ENCODE measurements at places on chromosomes 7 and 10.

GRCh38 chr10:61860964-61861758 lies 40.3 kb upstream of the ARID5B start:
- no peak for DNase-seq

DNA sequence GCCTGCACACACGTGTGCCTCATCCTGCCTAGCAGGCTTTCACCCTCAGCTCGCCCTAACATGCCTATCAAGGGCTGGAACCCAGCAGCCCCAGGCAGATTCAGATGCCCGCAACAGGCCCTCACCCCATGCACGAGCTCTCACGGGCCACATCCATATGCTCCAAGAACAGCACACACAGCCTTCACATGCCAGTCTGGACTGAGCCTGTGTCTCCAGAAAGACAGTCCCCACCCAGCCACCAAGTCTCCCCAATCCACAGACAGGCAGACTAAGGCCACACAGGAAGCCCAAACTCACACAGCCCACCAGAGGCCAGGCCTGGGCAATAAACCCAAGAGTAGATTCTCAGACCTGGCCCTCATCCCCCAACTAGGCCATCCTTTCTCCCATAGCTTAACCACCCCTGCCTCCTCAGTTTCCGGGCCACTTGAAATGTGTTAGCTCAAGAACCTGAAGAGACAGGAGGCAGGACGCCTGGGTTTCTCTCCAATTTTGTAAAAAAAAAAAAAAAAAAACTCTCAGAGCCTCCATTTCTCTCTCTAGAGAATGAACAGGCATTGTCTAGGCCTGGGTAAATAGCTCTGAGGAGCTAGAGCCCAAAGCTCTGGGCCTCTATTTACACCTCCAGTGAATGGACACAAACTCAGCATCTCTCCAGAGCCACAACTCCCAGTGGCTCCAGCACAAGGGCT lies 6.8 kb downstream of the LDB1 start:
- DNase-seq = no peak

GRCh38 chr10:80619036-80619435 lies 81.3 kb downstream of the SH2D4B start:
- DNase-seq = no peak

- DNase-seq = no peak
Measured at GRCh38 chr7:23912065-23912464, 202.0 kb downstream of the STK31 start.

- no peak for DNase-seq
Measured at GRCh38 chr10:11154333-11154732, 136.7 kb downstream of the CELF2 start.

- no peak for DNase-seq
Measured at GRCh38 chr7:151603951-151604350, 84.3 kb upstream of the RHEB start.

GRCh38 chr10:29865700-29866355 lies 193.6 kb downstream of the JCAD start:
- no peak for DNase-seq

DNA sequence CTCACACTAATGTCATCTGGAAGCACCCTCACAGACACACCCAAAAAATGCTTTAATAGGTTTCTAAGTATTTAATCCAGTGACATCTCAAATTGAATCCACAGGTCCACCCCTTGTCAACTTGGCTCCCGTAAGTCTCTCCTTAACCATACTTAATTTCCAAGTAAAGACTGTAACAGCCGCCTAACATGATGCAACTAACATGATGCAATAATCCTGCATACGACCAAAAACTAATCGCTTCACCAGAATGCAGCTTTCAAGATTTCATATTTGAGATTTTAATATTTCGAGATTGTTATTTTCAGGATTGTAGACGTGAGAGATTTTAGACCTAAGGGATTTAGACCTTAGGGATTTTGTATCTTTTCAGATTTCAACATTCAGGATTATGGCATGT lies 3.7 kb upstream of the HDAC9 start:
- no peak for DNase-seq

- no peak for DNase-seq
Measured at GRCh38 chr7:155343661-155344121, 46.0 kb downstream of the INSIG1 start.

DNA sequence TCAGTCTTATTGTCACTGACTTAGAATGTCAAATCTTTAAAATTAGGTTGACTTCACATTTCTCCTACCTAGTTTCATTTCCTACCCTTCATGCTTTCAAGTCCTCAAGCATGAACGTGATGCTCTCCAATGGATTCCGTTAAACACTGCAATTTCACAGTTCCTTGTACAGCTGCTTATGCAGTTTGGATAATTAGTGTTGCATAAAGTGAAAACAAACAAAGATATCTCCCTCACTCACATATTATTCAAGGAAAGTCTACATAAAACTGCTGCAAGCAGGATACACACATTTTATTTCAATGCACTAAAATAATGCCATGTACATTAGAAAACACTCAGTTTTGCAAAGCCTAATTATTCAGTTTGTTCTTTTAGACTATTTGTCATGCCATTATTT lies 214.0 kb downstream of the CRPPA start:
- no peak for DNase-seq

DNA sequence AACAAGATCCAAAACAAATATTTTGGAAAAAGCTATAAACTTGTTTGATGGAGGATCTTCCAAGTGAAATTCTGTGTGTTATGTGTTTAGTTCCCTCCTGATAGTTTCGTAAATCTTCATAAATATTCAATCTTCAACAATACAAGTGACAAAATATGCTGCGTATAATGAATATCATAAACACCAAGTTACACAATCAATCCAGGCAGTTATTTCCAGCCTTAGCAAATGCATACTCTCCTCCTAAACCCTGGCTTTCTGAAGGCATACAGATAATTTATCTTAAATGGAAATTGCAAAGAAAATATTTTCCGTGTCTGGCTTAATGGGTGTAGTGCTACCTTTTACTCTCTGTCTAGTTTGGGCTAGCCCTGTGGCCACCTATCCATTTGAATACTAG lies 864.9 kb upstream of the ZWINT start:
- DNase-seq = no peak

GRCh38 chr10:126147866-126148587 lies 240.2 kb downstream of the ADAM12 start:
- no peak for DNase-seq

- DNase-seq = no peak
Measured at GRCh38 chr7:34675749-34676374, 17.8 kb downstream of the NPSR1 start.

- DNase-seq = no peak
Measured at GRCh38 chr10:55220975-55221374, 419.9 kb upstream of the PCDH15 start.

- no peak for DNase-seq
Measured at GRCh38 chr10:49079072-49079471, 36.2 kb downstream of the VSTM4 start.

DNA sequence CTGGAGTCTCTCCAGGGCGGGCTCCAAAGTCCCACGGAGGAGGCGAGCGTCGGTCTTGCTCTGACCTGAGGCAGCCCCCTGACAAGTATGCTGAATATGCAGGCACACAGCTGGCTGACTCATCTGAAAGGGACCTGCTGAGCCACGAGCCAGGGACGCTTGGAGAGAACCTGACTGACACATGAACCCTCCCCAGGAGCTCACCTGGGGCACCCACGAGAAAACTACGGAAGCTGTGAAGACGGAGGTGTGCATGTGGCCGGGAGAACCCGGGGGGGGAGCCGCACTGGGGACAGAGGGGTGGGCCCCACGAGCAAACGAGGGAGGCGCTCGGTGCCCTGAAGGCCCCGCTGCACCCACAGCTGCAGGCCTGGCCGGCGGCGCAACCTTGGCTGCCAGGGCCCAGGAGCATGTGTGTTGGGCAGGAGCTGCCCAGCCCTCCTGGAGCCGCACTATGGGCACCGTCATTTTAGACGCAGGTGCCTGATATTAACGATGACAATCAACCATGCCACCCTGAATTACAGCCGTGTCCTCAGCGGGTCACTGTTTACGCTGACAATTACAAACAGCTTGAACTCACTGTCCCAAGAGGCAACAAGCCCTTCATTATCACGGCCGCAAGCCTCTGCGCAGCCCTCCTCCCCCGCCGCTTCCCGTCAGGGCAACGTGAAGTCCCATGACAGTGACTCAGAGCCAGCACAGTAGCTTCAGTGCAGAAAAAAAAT lies 64.7 kb downstream of the DIP2C start:
- DNase-seq = no peak

DNA sequence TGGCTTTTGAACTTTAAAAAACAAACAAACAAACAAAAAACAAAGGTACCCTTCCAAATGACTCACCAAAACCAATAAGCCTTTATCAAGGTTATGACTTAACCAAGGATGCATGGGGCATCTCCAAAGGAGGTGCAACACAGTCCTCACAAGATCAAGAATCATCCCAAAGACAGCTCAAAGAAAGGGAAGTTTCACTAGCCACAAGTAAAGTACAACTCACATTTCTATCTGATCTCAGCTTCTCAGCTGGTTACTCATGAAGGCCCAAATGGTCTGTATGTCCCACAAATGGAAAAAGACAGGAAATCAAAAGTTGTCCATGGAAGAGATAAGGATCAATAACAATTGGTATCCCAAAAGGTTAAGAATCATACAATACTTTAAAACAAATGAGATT lies 6.0 kb upstream of the MKLN1 start:
- DNase-seq = no peak

DNA sequence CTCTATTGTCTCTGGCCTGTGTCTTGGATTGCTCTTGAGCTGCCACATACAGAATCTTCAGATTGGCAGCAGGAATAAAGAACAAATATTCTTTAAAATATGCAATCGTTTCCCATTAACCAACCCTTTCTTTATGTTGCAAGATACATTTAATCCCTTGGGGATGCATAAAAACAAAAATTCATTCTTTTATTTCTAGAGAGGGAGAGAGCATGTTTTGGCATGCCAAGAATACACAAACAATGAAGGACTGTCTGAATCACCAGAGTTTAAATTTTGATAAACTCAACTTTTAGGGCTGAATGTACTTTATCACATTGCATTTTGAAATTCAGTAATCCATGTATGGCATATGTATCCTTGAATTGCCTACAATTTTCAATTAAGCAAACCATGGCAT lies 154.3 kb upstream of the SEMA3D start:
- DNase-seq = no peak

DNA sequence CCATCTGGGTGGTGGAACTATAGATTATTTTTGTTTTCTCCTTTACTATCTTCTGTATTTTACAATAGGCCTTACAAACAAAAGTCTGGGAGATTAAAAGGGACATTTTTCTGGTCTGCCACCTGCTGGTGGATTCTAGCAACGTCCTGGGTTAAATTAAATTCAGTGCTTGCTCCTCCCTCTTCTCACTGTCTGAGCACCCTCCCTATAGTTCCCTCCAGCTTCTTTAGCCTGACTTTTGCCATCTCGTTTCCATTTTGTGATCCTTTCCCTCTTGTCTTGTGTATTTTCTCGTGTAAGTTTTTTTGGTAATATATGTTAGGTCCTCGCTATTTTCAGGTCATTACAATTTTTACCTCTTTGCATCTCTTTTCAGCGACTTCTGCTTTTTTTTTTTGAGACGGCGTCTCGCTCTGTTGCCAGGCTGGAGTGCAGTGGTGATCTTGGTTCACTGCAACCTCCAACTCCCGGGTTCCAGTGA lies 16.1 kb downstream of the ANKRD16 start:
- DNase-seq = no peak

GRCh38 chr10:114613237-114613979 lies 44.7 kb downstream of the ABLIM1 start:
- no peak for DNase-seq

DNA sequence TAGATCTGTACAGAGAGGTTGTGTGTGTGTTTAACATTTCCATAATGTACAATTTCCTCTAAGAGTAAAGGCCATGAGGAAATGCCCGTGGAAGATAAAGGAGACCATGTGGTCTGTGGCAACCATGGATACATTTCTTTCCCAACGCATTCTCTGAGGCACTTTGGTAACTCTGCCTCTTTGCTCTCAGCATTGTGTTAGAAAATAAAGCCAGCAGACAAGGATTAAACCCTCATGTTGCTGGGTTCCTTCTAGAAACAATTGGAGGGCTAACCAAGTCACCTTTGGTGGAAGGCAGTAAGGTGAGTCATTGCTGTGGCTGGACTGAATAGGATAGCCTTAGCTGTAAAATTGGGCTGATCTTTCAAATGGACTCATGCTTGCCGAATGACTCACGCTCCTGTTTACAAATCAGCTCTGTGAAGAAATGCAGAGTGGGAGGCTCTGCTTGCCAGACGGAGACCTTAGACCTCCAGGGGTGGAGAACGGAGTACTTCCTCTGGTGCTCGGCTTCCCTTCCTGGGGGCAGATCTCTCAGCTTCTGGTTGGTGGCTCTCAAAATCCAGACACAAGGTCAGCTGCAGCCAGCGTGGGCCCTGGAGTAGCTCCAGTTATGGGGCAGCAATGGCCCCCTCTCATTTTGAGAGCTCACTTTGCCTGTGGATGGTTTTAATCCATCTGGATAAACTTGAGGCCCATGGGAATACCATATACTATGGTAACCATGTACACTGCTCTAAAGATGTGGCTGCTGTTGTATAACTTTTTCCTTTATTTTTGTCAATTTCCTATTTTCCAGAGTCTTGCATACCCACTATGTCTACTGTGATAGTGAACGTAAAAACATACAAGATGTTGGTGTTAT lies 137.3 kb downstream of the TCF7L2 start:
- DNase-seq = peak; percentile 61

DNA sequence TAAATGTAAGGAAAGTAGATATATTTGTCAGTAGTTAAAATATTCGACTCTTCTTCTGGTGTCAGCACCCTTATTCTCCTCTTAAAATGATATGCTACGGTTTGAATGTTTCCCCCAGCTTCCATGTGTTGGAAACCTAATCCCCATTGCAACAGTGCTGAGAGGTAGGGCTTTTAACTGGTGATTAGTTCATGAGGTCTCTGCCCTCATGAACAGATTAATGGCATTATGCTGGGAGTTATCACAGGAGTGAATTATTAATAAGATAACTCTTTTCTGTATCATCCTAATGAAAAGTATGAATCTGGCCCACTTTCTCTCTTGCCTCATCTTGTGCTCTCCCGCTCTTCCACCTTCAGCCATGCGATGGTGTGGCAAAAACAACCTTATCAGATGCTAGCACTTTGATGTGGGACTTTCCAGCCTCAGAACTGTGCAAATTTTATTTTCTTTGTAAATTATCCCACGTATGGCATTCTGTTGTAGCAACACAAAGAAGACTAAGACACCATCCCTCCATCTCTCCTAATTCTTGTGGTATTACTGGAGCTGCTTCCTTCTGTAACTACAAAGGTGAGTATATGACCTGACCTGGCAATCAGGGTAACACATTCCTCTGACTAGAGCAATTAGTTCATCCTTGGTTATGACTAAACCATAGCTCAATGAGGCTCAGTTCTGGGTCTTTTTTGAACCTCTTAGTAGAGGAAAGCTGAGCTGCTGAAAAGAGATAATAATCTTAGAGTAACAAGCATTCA lies 171.1 kb upstream of the TMEM196 start:
- DNase-seq = no peak

DNA sequence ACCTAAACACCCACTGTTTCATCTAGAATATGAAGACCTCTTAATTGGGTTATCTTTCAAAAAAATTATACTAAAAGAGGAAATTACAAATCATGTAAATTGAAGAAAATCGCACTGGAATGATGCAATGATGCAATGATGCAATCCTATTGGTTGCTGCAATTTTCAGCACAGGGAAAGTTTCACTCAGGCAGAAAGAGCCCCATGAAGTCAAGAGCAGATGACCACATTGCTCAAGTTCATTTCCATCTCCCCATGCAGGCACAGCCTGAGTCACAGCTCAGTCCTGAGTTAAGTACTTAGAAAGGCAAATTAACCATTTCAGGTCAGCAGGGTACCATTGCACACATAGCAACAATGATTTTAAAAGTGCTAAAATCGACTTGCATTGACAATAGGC lies 180.3 kb upstream of the MYO3A start:
- DNase-seq = peak; percentile 79

All from HL-60 (cell line).